ENCODE measurements at places on chromosomes 7 and 10.

- DNase-seq, result peak; percentile 27
Observed at GRCh38 chr7:107879400-107880035, 11.5 kb upstream of the DLD start.

- no peak for DNase-seq
Observed at GRCh38 chr7:74403521-74404387, 50.0 kb upstream of the GTF2IRD1 start.

GRCh38 chr10:113644185-113645120 is 19.4 kb downstream of the NRAP start:
- DNase-seq, result no peak

DNA sequence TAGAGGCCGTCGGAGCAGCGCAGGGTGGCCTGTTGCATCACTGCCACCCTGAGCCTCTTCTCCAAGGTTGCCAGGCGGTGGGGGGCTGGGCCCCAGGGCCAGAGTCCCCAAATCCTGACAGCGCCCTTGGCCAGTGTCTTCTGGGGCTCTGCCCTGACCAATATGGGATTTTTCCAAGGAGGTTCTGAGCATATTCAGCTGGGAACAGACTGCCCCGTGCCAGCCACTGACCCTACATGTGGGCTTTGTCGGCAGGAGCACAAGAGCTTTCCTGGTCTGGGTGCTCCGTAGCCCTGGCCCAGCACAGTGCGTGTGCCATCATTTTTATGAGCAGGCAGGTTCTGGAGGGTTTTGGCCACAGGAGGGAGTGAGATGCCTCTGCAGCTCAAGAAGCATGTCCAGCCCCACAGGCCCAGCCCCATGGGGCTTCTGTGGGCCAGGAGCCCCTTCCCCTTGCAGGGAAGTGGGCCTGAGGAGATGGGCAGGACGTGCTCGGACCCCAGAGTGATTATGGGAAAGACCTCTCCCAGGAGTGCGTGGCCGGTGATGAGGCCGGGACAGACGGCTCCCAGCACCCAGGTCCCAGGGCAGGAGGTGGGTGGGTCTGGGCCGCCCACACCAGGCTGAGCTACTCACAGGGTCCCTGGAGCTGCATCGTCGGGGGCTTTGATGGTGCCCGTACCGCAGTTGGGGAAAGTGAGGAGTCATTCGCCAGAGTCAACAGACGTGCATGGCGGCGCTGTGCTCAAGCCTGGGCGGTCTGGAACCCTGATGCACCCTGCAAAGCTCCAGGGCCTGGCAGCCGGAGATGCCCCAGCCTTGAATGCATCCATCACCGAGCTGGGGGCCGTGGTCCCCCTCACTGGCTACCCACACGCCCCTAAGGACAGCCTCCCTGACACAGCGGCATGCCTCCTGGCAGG is 66.6 kb downstream of the PWWP2B start:
- no peak for DNase-seq

- DNase-seq, result no peak
Observed at GRCh38 chr10:35124540-35124939, 2.1 kb upstream of the CREM start.

DNA sequence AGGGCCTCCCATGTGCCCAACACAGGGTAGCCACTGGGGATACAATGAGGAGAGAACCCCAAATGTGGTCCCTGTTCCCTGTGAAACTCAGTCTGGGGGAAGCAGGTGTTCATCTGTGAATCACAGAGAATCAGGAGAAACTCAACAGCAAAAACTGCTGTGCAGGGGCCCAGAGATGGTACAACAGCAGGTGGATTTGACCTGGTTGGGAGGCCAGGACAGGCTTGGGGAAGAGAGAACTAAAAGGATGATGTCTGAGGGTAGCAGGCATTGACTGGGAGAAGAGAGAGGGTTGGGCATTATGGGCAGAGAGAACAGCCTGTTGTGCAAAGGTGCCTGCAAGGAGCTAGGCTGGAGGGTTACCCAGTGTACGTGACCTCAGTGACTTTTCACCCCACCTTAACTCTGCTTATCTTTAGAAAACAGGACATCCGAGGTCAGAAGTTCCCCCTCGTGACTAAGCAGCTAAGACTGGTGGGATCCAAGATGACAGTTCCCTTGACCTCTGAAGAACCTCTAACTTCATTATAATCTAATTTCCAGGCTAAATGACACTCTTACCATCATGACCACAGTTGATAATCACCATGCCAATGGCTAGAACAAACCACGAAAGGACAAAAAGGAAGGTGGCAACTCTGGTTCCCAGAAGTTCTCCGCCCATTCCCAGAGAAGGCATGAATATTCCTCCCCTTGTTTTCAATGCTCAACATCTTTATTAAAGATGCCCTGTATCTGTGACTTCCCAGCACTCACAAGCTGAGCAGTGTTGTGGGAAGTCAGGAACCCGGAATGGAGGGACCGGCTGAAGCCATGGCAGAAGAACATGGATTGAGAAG is 5.1 kb upstream of the ADAMTS14 start:
- no peak for DNase-seq

Data from NCI-H510A treated with DMSO at 0.1 percent for 48 hours (cell line).